ENCODE measurements at places on chromosomes 7 and 10. TPM values are rescaled to one million over a fixed set of nuclear protein-coding genes. Genes with fewer than 3 reads are reported as not detected.

- DNase-seq: no peak
Measured at GRCh38 chr10:13521026-13521425, 7.8 kb downstream of the BEND7 start.

Gene NEUROD6
- not detected for total RNA-seq

Gene CYP26C1
- not detected for total RNA-seq

GRCh38 chr10:101624526-101625102 is 36.5 kb downstream of the DPCD start:
- no peak for DNase-seq

Gene WDR86
- total RNA-seq: 0.44 TPM

DNA sequence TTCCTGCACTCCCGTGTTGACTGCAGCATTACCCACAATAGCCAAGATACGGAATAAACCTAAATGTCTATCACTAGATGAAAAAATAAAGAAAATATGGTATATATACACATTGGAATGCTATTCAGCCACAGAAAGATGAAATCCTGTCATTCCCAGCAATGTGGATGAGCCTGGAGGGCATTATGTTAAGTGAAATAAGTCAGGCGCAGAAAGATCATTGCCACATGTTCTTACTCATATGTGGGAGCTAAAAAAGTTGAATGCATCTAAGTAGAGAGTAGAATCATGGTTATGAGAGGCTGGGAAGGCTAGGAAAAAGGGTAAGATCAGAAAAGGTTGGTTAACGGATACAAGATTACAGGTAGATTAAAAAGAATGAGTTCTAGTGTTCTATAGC is 219.1 kb upstream of the MKI67 start:
- no peak for DNase-seq

GRCh38 chr7:155992538-155992937 is 180.3 kb upstream of the SHH start:
- no peak for DNase-seq

- no peak for DNase-seq
Measured at GRCh38 chr7:155882596-155882995, 70.3 kb upstream of the SHH start.

DNA sequence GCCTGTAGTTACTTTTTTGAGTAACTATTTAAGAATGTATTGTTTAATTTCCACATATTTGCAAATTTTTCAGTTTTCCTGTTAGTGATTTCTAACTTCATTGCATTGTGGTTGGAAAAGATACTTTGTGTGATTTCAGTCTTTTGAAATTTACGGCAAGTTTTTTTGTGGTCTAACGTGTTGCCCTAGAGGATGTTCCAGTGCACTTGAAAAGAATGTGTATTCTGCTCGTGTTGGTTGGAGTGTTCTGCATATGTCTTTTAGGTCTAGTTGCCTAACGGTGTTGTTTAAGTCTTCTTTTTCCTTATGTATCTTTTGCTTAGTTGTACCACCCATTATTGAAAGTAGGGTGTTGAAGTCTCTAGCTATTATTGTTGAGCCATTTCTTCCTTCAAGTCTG is 59.7 kb downstream of the LCOR start:
- no peak for DNase-seq

GRCh38 chr7:155964543-155964942 is 152.3 kb upstream of the SHH start:
- DNase-seq: no peak

DNA sequence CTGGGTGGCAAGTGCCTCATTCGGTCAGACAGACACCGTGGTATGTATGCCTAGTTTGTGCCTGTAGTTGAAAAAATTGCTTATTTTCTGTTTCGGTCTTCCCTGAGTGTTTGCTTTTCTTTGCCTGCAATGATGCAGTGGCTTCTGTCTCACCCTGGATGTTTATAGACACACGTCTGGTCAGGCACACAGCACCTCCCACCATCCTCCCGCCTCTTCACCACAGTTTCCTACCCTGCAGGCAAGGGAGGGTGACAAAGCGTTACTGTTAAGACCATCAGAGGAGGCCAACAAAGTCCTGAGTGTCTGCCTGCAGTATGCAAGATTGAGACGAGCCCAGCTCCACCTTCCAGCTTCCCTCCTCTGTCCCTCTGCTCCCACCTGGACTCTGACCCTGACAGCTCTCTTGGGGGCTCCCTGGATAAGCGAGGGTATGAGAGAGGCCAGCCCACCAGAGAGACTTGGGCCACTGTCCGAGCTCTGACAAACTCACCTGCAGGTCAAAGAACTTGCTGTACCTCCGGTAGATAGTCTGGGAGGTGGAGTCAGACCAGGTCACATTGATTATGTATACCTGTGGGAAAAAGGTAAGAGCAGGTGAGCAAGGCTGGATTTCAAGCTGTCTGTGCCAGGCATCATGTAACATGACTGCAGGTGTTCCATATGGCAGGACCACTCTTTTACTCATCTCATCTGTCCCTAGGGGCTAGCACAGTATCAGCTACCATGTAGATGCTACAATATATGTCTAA is 54.4 kb downstream of the SH3PXD2A start:
- DNase-seq: no peak

GRCh38 chr7:152969335-152969734 is 209.8 kb downstream of the ACTR3B start:
- DNase-seq: no peak

Gene CFAP69
- total RNA-seq: 1.5 TPM

Gene SLC16A12
- total RNA-seq: 0.98 TPM

GRCh38 chr7:98930464-98930863 is 52.1 kb downstream of the TRRAP start:
- no peak for DNase-seq

Gene TES
- 3.4 TPM for total RNA-seq

DNA sequence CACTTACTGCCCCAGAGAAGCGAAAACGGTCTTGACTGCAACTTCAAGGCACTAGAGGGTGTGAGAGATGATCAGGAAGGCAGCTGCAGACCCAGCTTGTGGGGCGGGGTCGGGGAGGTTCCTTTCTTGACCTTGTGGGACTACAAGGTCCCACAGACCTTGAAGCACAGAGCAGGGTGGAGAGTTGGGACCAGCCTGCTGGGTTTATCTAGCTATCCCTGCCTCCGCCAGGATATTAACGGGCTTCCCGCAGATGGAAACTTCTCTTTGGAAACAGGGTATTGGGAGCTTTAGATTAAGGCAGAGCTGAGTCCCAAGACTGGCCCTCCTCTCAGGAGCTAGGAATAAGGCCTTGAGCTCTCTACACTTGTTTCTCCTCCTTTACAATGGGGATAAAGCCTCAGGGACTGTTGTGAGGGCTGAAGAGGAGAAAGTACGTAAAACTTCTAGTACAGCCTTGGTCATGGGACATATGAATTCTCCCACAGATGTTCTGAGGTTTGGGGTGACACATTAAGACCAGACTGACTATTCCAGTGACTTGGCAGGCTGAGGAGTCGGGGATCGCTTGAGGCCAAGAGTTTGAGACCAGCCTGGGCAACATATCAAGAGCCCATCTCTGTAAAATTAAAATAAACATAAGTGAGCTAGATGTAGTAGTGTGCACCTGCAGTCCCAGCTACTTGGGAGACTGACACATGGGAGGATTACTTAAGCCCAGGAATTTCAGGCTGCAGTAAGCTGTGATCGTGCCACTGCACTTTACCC is 153.2 kb downstream of the CDH23 start:
- no peak for DNase-seq

Gene HOXA7
- 8.1 TPM for total RNA-seq

Gene ZP3
- 4.0 TPM for total RNA-seq

- no peak for DNase-seq
Measured at GRCh38 chr7:133688483-133689239, 435.8 kb downstream of the EXOC4 start.

- no peak for DNase-seq
Measured at GRCh38 chr7:47884675-47885074, 63.6 kb downstream of the PKD1L1 start.

Gene SLC26A4
- 0.34 TPM for total RNA-seq

GRCh38 chr10:111142092-111142768 is 65.4 kb downstream of the ADRA2A start:
- DNase-seq: no peak

- no peak for DNase-seq
Measured at GRCh38 chr10:124249812-124250432, 156.5 kb upstream of the CHST15 start.

- no peak for DNase-seq
Measured at GRCh38 chr7:13856012-13856411, 133.5 kb downstream of the ETV1 start.

Gene NPC1L1
- not detected for total RNA-seq

DNA sequence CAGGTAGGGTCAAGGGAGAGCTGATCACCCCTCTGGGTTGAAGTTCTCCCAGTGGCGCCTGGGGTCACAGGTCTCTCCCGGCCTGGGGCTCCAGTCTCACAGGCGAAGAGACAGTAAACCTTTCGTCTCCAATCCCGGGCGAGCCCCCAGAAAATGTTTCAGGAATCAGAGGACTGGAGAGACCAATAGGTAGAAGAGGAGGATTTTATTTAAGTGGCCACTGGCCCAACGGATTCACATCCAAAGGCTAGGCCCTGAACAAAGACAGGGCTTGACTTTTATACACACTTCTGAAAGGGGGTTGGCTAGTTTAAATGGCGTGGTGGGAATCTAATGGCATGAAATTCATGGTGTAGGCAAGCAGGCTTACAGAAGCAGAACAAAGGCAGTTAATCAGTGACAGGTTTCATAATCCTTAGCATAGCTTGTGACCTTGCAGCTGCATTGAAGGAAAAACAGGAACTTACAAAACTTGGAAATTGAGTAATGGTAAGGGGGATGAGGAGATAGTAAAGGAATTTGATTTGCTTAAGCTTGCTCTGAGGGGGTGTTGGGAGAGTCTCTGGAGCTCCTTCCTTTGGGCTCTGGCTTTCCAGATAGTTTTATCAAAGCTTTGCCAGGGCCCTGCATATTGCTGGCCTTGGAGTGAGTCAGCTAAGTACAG is 105.5 kb downstream of the TRIM24 start:
- DNase-seq: no peak

DNA sequence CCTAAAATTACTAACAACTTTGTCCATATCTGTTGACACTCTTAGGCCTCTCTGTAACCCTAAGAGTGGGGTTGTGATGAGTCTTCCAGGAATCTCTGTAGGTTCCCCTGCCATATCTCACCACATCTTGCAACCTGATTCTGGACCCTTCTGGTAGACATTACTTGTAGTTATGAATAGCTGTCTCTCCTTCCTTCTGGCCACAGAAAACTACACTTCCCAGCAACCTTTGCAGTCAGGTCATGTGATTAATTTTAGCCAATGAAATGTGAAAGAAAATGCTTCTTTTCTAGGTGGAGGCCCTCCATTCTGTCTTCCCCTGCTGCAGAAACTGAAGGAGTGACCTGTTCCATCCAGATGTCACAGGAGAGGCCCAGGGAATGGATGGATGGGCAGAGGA is 147.6 kb upstream of the AOAH start:
- DNase-seq: no peak

Gene COX15
- 42.7 TPM for total RNA-seq

Gene OR2A2
- total RNA-seq: not detected

DNA sequence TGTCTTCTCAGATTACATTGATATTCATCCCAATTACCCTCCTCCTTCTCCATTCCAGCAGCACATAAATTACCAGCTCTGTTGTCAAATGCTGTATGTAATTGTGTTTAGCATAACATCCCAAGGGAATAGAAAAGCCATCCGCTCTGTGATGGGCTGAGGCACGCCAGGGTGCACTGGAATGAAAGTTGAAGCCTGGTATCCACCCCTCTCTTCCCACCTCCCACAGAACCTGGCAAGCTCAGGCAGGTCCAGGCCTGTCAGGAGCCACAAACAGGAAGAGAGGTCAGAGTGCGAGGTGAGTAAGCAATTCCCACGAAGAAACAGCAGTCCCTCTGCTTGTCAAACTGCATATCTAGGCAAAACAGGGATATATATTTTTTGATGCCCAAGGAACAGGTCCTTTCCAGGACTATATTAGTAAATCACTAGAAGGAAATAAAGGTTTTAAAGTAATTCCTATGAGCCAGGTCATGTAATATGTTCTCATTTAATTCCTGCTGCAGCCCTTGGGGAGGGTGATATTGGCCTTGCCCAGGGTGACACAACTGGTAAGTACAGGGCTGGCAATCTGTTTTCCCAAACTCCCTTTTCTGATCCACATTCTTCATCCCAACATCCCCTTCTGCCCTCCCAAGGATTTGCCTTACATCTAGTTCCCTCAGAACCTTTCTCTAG is 155.6 kb upstream of the GHITM start:
- no peak for DNase-seq

DNA sequence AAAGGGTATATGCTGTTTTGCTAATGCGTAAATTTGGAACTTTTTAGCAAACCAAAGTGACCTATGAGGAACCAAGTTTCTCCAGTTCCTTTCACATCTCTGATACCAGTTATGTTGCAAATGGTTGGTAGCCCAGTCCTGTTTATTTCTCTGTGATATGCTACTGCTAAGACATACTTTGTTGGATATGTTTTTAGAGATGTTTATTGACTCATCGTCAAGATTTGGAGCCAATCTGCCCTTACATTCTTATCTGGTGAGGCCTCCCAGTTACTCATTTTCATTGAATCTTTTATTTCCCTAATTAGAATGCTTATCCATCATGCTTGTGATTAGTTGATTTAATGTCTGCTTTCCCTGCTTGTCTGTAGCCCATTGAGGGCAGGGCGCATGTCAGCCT is 58.9 kb downstream of the LRGUK start:
- no peak for DNase-seq

DNA sequence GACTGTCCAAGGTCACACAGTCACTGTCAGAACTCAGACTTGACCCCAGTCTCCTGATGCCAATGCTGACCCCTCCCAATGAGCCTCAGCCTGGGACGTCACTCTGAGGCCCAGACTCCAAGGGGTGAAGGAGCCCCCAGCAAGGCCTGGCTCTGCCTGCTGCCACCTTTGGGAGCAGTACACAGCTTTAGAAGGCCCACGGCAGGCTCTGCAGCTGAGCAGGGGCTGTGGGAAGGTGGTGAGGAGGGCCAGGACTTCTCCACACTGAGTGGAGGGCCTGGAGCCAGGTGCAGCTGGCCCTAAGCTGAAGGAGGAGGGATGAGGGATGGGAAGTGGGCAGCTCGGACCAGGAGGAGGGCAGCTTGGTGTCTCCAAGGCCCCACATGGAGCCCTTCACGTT is 23.9 kb upstream of the ZMIZ1 start:
- DNase-seq: no peak

- DNase-seq: no peak
Measured at GRCh38 chr7:2254429-2255144, 12.6 kb downstream of the NUDT1 start.

Gene CADPS2
- 2.1 TPM for total RNA-seq

DNA sequence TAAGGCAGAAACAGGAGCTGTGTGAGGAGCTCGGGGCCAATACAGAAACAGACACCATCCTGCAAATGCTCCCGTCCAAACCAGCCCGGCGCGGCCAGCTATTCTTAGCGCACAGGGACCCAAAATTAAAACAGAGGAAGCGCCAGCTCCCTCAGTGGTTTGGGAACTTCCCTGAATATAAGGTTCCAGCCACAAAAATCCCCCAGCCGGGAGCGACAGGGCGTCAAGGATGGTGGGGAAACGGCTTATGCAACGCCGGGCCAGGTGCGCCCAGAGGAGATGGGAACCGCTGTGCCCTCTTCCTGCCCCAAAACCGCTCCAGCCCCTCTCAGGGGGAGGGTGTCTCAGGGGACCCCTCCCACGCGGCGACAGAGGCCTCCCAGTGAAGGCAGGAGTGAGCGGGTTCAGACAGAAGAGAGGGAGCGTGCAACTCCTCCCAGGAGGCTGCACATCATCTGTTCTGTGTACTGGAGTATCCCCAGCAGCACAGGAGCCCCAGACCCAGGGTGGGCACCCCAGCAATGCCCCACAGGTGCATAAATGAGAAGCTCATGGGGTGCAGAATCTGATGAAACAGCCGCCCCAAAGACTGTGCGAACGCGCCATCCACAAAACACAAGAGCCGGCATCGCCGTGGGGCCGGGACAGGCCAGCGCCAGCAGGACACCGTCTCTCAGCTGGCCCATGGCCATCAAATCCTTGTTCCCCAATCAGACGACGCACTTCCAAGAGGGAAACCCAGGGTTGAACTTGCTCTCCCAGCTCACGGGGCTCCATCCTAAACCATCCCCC is 73.9 kb upstream of the PDGFA start:
- DNase-seq: no peak

Measured in psoas muscle (tissue), 8 donors.